ENCODE measurements at places on chromosomes 11 and 22.

GRCh38 chr11:120139316-120140069, 1.6 kb upstream of the TRIM29 start:
- no peak for DNase-seq

GRCh38 chr11:97770570-97770969, 1250.2 kb upstream of the CNTN5 start:
- DNase-seq, result no peak

DNA sequence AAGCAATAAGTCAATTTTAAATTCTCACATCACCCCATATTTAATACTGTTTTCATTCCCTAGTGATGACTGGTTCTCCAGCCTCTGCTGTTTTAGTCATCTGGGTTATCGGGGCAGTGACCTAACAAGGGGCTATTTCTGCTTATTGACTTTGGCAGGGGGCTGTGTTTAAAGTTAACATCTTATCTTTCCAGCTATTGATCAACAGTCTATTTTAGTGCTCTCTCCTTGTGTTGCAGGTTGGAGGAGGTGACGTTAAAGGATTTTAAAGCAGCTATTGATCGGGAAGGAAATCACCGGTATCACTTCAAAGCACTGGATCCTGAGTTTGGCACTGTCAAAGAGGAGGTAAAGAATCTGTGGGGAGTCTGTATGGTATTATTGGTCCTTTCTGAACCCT, 7.7 kb upstream of the DLAT start:
- DNase-seq, result no peak

DNA sequence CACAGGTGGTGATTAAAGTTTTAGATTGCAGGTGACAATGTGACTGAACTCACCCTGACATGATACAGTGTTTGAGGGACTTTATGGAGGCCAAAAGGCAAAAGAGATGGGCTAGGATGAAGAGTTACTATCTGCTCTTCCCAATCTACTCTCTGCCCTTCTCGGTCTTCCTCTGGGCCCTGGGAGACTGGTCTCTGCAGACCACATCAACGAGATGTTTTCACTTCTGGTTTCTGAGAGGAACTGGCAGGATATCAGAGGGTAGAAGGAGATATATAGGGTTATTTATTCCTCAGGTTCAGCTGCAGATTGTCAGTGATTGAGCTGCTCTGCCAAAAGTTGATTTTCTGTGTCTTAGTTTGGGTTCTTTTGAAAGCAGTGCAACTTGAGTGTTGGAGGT, 32.4 kb upstream of the CD44 start:
- no peak for DNase-seq

- DNase-seq, result no peak
Measured at GRCh38 chr11:119093942-119094815, 7.5 kb downstream of the DPAGT1 start.

DNA sequence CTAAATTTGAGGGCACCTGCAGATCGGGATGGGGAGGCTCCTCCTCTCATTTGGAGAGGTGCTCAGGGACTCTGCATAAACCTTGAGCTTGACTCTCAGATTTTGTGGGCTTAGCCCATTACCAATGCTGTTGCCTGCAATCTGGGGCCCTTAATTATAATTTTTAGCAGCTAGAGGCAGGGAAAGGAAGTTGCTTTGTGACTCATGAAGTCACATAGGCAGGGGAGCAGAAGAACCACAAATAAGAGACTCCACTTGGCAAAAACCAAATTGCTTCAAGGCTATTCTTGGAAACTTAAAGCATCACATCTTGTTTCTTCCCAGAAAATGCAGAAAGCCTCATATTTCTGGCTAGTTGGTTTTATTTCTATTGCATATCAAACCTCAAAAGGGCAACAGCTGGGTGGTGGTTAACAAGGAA, 46.9 kb downstream of the MICAL2 start:
- peak; percentile 76 for DNase-seq

GRCh38 chr22:43465291-43466015, 53.6 kb downstream of the MPPED1 start:
- no peak for DNase-seq

DNA sequence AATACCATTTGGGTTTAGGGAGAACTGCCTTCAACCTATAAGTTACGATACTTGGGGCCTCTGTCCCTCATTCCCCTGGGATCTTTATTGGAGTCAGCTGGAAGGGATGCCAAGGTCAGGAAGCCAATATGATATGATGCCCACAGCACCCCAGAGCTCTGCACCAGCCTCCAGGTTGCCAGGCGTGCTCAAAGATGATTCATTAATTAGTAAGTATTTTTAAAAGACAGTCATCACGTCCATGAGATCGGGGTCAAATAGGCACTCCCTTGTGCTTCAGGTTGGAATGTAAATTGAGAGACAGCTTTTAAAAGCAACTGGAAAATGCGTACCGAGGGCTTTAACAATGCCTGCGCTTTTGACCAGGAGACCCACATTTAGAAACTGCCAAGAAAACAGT, 57.0 kb upstream of the CD5 start:
- no peak for DNase-seq

- DNase-seq, result no peak
Measured at GRCh38 chr11:78161962-78162371, 22.5 kb upstream of the ALG8 start.

DNA sequence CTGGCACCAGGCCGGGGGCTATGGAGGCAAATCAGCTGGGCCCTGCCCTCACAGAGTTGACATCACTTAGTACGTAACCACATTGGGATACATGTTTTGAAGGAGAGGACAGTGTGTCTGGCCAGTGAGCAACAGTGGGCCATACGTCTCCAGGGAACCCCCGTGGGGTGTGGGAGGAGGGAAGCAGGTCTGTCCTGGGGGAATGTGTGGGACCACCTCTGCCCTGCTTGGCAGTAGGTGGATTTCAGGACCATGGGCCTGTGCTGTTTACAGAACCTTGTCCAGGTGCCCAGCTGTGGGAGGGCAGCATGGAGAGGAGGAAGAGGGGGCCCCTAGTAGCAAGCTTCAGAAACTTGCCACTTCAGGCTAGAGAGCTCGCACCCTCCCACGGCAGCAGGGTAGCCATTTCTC, 21.0 kb downstream of the P2RY2 start:
- DNase-seq, result no peak

GRCh38 chr11:86551288-86552092, 120.9 kb downstream of the ME3 start:
- peak; percentile 82 for DNase-seq

DNA sequence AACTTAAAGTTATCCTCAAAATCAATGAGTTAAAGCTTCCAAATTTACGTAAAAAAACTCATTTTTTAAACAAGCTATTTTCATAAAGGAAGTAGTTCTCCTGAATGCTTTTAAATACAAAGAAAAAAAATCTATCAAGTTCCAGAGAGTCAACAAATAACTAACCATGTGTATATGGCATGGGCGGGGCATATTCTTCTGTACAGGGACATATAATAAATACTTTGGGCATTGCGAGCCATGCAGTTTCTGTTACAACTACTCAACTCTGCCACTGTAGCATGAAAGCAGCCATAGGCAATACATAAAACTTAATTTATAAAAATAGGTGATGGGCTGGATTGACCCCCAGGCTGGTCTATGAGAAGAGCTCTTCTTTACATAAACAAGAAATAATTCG, 57.8 kb downstream of the BTBD10 start:
- no peak for DNase-seq

DNA sequence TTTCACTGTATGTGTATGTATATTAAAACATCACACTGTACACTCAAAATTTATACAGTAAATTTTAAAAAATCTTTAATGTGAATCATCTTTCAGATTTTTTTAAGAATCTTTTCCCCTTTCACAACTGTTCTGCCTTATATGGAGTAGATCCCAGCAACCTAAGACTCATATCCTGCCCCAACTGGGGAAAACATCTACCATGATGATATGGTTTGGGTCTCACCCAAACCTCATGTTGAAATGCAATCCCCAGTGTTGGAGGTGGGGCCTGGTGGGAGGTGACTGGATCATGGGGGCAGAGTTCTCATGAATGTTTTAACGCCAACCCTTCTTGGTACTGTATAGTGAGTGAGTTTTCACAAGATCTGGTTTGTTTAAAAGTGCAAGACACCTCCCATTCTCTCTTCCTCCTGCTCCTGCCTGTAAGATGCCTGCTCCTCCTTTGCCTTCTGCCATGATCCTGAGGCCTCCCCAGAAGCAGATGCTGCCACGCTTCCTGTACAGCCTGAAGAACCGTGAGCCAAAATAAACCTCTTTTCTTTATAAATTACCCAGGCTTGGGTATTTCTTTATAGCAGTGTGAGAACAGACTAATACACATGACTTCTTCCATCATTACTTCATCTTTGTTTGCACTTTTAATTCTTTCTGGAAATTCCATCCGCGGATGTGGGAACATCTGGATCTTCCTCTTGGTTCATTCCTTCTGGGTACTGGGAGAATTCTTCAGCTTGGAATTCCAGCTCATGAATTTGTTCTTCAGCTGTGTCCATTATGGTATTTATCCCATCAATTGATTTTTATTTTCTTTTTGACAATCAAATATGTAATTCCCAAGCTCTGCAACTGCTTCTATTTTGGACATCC, 36.9 kb downstream of the LINC01488 start:
- peak; percentile 74 for DNase-seq

- no peak for DNase-seq
Measured at GRCh38 chr11:126465573-126466188, 110.2 kb downstream of the ST3GAL4 start.

GRCh38 chr11:34665077-34665835, 44.4 kb downstream of the EHF start:
- no peak for DNase-seq

Data from AG04449 (cell line).